A172 (cell line): ENCODE measurements at places on chromosomes 11 and 22. TPM values are rescaled to one million over a fixed set of nuclear protein-coding genes. Genes with fewer than 3 reads are reported as not detected.

- no peak for DNase-seq
These were observed 73.3 kb downstream of the GLYATL1 start for GRCh38 chr11:59012398-59013265.

DNA sequence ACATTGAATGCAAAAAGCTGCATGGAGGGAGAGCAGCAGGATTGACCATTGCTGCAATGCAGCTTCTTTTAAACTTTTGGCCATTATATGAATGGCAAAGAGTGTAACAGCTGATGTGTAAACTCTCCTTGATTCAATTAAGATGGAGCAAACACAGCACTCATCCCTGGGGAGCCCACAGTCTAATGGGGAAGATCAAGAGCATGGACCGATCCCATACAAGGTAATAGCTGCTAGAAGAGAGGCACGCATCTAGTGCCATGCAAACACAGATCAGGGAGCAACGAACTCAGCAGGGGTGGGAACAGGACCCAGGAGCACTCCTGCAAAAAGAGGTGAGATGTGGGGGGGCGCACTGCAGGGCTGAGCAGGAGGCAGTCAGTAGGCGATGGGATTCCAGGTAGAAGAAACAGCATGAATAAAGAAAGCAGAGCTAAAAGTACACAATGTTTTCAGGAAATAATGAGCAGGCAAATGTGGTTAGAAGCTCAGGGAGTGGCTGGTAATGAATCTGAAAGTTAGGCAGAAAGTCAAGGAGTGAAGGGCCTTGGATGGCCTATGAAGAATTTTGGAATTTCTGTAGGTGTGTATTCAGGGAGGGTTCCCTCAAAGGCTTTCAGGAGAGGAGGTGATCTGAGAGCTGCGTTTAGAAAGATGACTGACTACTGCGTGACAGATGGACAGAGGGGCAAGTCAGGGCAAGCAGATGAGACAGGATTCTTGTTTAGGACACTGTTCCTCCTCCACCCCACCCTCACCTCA, 17.2 kb upstream of the BMAL1 start:
- peak; percentile 33 for DNase-seq

DNA sequence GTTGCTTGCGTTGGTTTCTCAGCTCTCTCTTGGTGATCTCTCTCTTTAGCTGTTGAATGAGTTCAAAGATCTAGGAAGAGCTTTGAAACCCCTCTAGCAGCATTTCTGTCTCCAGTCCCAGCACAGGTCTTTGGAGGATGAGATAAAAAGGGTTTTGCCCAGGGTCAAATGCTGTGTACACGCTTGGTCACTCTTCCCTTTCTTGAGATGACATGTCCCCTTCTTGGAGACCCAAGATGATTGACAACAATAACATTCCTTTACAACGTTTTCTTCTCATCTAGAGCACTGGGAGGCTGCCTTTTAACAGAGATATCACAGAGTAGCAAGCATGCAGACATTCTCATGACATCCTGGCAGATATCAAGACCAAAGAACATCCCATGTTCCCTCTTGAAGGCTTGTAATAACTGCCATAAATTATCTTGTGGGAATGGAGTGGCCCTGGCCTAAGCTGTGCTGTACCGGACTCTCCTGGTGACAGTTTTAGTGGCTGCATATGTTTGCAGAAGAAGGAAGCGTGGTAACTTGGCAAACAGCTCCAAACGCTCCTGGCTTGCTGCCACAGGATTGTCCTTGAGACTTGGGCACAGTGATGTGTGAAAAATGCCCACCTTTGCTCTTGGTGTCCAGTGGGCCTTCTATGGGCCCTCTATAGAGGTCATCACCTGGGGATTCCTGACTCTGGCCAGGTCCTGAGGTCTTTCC, 107.8 kb downstream of the PTPRJ start:
- DNase-seq = no peak

GRCh38 chr11:46298699-46299433, 21.4 kb downstream of the CREB3L1 start:
- peak; percentile 76 for DNase-seq

GRCh38 chr11:37881741-37882140, 1283.7 kb upstream of the RAG2 start:
- DNase-seq = no peak

Gene GAL3ST3
- total RNA-seq = not detected in 2 replicates
